ENCODE measurements at places on chromosomes 5 and 9. TPM values are rescaled to one million over a fixed set of nuclear protein-coding genes. Genes with fewer than 3 reads are reported as not detected.

- DNase-seq = no peak
- no peaks in the 10 kb centered on the region for H3K36me3 ChIP-seq
- H3K4me1 ChIP-seq = no peaks in the 10 kb centered on the region
- no peak overlapping the region for H3K27ac ChIP-seq
Observed at GRCh38 chr5:8598356-8598755, 729.4 kb downstream of the MTRR start.

GRCh38 chr5:73596705-73597328 is 29.2 kb upstream of the ARHGEF28 start:
- H3K36me3 ChIP-seq = no peaks in the 10 kb centered on the region
- no peaks in the 10 kb centered on the region for H3K4me1 ChIP-seq
- H3K27ac ChIP-seq = no peak overlapping the region
- DNase-seq = peak; percentile 41

DNA sequence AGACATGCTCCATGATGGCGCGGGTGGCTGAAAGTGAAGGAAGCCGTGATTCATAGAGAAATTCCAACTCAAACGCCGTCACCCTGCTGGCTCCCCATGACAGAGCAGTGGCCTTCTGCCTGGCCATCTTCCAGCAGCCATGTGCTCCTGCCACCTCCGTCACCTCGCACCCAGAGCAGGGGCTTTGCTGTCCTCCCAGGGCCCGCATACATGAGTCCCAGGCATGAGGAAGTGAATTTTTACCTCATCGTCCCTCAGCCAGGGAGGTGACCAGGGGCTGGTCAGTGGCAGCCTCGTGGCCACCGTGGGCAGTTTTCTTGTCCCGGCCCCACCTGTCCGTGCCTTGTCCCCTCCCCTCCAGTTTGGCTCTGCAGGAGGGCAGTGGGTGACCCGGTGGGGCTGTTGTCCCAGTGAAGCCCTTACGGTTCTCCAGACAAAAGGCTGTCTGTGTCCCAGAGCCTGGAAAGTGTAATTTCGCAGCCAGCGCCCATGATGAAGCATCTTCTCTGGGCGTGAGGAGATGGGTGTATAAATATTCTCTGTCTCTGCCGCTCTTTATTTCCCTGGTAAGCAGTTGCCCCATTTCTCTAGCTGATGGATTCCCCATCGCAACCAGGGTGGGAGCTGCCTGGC is 124.0 kb upstream of the LMX1B start:
- DNase-seq = no peak
- H3K36me3 ChIP-seq = no peaks in the 10 kb centered on the region
- no peaks in the 10 kb centered on the region for H3K27me3 ChIP-seq
- H3K27ac ChIP-seq = no peak overlapping the region
- H3K4me3 ChIP-seq = no peak overlapping the region
- no peaks in the 10 kb centered on the region for H3K4me1 ChIP-seq

The TMED9 gene
- 128 TPM for polyA plus RNA-seq

- no peaks in the 10 kb centered on the region for H3K27me3 ChIP-seq
- no peak for DNase-seq
- no peak overlapping the region for H3K27ac ChIP-seq
- H3K4me3 ChIP-seq = no peak overlapping the region
- H3K4me1 ChIP-seq = peaks cover 7% of the 10 kb centered on the region
Observed at GRCh38 chr5:75281716-75282465, 45.2 kb upstream of the ANKRD31 start.

DNA sequence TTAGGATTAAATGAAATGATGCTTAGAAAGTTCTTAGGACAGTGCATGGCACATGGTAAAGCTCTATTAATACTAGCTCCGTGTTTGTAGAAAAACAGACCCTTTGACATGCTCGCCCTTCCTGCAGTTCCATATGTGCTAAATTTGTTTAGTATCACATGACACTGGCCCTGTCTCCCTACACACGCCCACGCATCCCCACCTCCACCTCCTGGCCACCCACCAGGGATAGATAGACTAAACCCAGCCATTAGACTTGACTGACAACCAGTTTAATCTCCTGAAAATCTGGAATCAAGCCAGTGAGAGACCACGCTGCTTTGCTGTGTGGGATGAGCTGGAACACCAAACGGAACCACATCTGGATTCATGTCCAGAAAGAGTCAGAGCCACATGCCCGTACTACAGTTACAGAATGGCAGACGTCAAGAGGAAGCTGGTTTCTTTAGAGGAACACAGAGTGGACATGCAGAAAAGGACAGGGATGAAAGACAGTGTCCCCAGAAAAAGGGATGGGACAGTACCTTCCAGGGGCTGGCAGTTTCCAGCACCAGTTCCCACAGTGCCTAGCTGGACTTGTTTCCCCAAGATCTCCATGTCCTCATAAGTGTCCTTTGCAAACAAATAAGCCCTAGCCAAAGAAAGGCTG is 186.1 kb downstream of the PDZD2 start:
- H3K27ac ChIP-seq = no peak overlapping the region
- H3K27me3 ChIP-seq = no peaks in the 10 kb centered on the region
- DNase-seq = no peak
- H3K36me3 ChIP-seq = no peaks in the 10 kb centered on the region
- no peak overlapping the region for H3K4me3 ChIP-seq

DNA sequence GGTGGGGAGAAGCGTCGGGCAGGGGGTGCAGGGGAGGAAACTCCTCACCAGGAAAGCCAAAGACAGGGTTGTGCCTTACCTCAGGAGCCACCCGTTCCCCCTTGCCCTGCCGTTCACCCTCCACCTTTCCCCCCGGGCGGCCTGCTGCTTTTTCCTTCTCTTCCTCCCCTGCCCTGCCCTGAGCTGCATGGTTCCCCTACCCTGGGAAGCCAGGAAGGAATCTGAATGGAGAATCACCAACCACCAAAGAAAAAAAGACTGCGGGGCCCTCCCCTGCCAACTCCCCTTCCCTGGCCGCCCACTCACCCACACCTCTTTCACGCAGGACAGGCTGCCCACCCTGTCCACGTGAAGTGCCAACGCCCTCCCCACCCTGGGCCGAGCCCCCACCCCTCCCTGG is 820 bp upstream of the NFX1 start:
- peaks cover 39% of the 10 kb centered on the region for H3K4me1 ChIP-seq
- H3K27me3 ChIP-seq = no peaks in the 10 kb centered on the region
- peak overlapping the region; percentile 49 for H3K4me3 ChIP-seq
- DNase-seq = peak; percentile 42
- H3K27ac ChIP-seq = peak overlapping the region; percentile 99
- peaks cover 6% of the 10 kb centered on the region for H3K36me3 ChIP-seq

DNA sequence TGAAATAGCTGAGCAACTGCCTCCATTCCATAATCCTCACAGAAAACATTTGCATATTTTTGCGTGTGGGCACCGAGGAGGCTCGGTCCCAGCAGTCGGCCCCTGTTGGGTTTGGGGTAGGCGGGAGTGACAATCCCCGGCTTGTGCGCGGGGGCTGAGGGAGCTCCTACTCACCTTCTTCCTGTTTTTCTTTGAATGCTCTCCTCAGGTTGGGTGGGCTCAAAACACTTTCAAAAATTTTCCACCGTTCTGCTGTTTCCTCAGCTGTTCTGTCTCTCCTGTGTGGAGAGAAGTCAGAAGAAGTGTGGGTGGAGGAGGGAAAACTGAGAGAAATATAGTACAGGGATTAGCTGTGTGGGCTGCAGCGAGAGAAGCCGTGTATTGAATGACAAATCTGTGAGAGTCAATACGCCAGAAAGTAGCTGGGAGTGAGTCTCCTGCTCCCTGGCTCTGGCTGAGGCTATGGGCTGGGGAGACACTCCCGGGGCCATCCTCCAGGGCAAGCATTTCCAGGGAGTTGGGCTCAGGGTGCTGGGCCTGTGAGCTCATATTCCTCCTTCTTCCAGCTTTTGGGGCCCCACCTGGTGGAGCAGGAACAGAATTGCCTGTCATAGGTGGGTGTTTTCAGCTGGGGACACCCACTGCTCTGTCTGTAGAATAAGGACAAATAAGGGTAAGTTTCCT is 84.7 kb downstream of the CMYA5 start:
- H3K27me3 ChIP-seq = no peaks in the 10 kb centered on the region
- no peaks in the 10 kb centered on the region for H3K36me3 ChIP-seq
- DNase-seq = no peak

The RNF130 gene
- polyA plus RNA-seq = 40.2 TPM

DNA sequence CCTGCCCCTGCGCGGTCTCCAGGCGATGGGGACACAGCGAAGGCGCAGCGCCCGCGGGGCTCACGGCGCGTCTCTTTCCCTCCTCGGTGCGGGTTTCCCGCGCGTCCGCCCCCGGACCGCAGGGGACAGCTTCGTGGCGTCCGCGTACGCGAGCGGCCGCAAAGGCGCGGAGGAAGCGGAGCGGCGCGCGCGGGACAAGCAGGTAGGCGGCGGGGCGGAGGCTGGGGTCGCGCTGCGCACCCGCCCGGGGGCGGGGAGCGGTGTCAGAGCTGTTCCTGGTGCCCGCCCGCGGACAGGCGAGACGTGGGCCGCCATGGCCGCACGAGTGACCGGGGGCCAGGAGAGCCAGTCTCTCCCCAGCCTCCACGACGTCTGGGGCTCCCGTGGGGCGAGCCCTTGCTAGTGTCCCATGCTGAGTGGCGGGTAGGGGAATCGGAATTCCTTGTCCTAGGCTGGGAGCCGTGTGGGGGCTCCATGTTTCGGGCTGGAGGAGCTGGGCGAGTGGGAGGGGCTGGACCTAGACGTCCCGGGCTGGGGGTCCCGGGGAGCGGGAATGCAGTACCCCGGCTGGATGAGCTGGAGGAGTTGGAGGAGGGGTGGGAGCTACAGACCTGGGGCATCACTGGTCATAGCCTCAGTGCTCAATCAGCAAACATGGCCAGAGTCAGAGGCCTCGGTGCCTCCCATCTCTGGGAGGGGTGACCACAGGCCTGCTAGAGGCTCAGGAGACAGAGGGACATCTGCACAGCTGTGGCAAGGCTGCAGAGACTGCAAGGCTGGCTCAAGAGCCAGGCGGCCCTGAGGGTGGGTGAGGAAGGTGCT is 968 bp downstream of the NKD2 start:
- peaks cover 17% of the 10 kb centered on the region for H3K27me3 ChIP-seq
- no peak overlapping the region for H3K27ac ChIP-seq
- peaks cover 43% of the 10 kb centered on the region for H3K4me1 ChIP-seq
- DNase-seq = no peak

The ACER2 gene
- polyA plus RNA-seq = 1.1 TPM

GRCh38 chr5:13708432-13708831 is 236.1 kb downstream of the DNAH5 start:
- H3K27ac ChIP-seq = no peak overlapping the region
- H3K36me3 ChIP-seq = no peaks in the 10 kb centered on the region
- no peaks in the 10 kb centered on the region for H3K27me3 ChIP-seq
- no peak overlapping the region for H3K4me3 ChIP-seq
- H3K4me1 ChIP-seq = no peaks in the 10 kb centered on the region

DNA sequence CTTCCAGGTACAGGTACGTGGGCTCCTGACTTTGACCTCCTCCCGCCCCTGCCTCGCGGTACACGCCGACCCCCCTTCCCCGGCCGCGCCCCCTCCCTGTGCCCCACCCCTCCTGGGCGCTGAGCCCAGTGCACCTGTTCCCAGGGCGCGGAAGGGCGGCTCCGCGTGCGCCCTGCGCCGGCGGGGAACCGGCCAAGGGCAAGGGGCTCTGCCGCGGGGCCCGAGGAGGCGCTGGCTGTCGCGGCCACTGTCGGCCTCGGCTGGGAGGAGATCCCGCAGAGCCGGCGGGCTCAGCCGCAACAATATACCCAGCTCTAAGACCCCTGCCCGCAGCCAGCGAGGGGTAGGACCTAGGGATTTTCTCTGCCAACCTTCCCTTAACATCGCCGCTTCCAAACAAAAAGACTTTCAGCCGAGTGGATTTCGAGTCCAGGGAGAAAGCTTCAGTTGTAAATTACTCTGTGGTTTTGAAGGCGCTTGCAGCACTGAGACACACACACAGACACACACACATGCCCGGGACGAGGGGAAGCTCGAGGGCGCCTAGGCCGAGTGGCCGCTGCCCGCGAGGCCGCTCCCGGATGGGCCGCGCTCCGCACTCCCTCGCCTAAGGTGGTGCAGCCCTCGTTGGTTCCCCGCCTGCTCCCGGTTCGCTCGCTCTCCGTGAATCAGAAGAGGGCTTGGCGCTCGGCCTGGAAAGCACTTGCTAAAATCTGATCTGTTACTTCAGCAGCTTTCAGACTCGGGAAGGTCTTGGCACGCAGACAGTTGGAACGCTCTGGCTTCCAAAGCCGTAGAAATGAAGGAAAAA is 1.2 kb downstream of the FGF18 start:
- no peaks in the 10 kb centered on the region for H3K36me3 ChIP-seq
- H3K4me1 ChIP-seq = peaks cover 19% of the 10 kb centered on the region
- no peak overlapping the region for H3K27ac ChIP-seq
- H3K27me3 ChIP-seq = peaks cover 2% of the 10 kb centered on the region
- DNase-seq = peak; percentile 80

DNA sequence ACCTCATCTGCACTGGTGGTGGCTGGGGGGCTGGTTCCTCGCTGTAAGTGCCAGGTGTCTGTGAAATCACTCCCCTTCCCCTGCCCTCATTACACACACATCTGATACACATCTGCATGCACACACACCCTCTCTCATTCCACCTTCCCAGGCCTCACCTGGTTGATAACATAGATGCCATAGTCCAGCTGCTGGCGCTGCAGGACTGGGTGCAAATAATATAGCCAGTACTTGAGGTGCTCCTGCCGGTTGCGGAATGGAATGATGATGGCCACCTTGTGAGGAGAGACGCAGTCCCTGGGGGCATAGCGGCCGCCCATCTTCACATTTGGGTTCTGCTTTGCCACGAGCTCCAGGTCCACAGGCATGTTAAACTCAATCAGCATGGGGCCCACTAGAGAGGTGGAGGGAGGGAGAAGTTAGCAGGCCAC is 32.1 kb downstream of the B4GALT1 start:
- H3K4me3 ChIP-seq = no peak overlapping the region
- peak overlapping the region; percentile 21 for H3K27ac ChIP-seq
- peaks cover 76% of the 10 kb centered on the region for H3K4me1 ChIP-seq
- peak; percentile 79 for DNase-seq

GRCh38 chr5:106189121-106189809 is 1481.5 kb downstream of the EFNA5 start:
- no peaks in the 10 kb centered on the region for H3K27me3 ChIP-seq
- DNase-seq = no peak
- H3K36me3 ChIP-seq = no peaks in the 10 kb centered on the region
- H3K4me1 ChIP-seq = no peaks in the 10 kb centered on the region
- H3K27ac ChIP-seq = no peak overlapping the region

DNA sequence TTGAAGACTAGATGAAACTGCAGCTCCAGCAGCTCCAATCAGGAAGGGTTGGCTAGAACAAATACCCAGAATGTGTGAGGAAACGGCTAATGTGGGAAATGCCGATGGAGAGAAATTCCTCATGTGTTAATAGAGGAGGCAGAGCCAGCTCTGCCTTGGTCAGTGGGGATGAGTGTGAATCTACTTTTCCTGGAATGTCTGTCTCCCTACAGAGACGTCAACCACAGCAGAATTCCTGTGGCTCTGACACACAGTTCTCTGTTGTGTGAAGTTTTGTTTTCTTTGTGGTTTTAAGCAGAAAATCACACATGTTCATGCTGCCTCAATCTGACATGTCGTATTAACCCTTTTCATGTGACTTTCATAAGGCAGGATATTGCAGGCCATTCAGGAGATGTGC is 476.6 kb upstream of the WWC1 start:
- no peaks in the 10 kb centered on the region for H3K27me3 ChIP-seq
- no peak overlapping the region for H3K27ac ChIP-seq
- no peaks in the 10 kb centered on the region for H3K4me1 ChIP-seq
- no peak overlapping the region for H3K4me3 ChIP-seq
- no peak for DNase-seq

All from small intestine (tissue), 16 donors.